ENCODE measurements at places on chromosomes 2 and 18.

DNA sequence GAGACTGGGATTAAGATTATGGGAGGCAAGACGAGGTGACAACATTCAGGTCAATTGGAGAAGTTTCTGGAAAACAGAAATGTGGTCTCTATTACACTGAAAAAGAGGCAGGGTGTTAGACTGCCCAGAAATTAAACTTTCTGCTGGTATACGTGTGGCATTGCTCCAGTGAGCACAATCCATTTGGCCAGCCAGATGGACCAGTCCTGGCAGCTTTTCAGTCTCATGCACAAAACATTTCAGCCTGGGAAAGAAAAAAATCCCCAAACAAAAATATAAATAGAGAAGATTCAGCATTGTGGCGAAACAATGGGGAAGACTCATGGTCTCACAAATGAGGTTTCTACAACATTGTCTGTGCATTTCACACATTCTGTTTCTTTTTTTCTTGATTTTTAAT, 113.9 kb downstream of the HNMT start:
- no peak for DNase-seq

GRCh38 chr18:41326311-41326710, 628.7 kb upstream of the PIK3C3 start:
- DNase-seq, result no peak

- DNase-seq, result peak; percentile 86
Measured at GRCh38 chr2:176130147-176130956, 847 bp downstream of the HOXD8 start.

DNA sequence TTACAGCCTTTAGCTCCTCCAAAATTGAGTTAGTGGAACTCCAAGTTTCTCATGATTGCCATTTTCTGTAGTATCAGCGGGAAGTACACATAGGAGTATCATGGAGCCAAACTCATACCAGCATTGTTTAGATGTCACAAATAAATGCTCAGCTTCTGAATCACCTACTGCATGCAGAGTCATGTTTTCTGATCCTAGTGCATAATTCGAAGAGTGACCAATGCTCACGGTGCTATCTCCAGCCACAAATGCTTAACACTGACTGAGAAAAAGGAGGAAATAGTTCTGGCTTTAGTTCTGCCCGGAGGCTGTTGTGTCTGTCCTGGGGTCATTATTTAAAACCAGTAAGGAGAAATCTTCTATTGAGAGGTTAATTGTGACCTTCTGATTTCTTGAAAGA, 45.4 kb upstream of the LRATD1 start:
- DNase-seq, result no peak

GRCh38 chr2:73202156-73203054, at the start of gene NOTO:
NOTO (plus strand) TSS chr2:73202574; CDS start chr2:73202667, 93 bp downstream.
- peak; percentile 86 for DNase-seq

GRCh38 chr2:128776461-128777195, 458.0 kb upstream of the HS6ST1 start:
- DNase-seq, result no peak

- DNase-seq, result no peak
Measured at GRCh38 chr2:221467610-221468009, 104.5 kb downstream of the EPHA4 start.

DNA sequence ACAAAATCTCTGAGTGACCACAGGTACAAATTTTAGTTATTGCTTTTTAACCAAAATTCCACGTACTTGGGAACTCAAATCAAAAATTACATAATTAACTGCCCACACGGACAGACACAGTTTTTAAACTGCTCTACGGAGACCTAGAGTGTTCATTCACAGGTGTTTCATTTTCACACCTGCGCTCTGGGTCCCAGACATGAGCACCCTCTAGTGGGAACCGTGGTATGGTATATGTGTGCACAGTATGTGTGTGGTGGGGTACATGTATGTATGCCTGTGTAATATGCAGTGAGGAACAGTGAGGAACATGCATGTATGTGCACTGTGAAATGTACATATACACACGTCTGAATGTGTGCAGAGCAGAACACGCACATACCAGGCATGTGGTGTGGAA, 65.0 kb downstream of the PPP4R1 start:
- DNase-seq, result no peak

GRCh38 chr18:77032181-77032701, 100.3 kb downstream of the MBP start:
- DNase-seq, result no peak

All from H7 (cell line).